Activated CD8-positive, alpha-beta T cell treated with anti-CD3 and anti-CD28 coated beads, Interleukin-2, amount 10 ng/mL, durations not matched to agents 7 days and 5 days (primary cell): ENCODE measurements at places on chromosomes 5 and 9.

GRCh38 chr5:142840575-142840974 is 70.4 kb downstream of the ARHGAP26 start:
- H3K4me3 ChIP-seq: no peak overlapping the region
- peaks cover 26% of the 10 kb centered on the region for H3K4me1 ChIP-seq
- no peaks in the 10 kb centered on the region for H3K27me3 ChIP-seq
- no peaks in the 10 kb centered on the region for H3K36me3 ChIP-seq

GRCh38 chr5:26921439-26921838 is 116.9 kb downstream of the CDH9 start:
- H3K4me1 ChIP-seq: no peaks in the 10 kb centered on the region
- H3K27ac ChIP-seq: no peak overlapping the region
- no peak overlapping the region for H3K4me3 ChIP-seq
- no peaks in the 10 kb centered on the region for H3K36me3 ChIP-seq

GRCh38 chr9:96725576-96725975 is 52.3 kb downstream of the ZNF510 start:
- no peaks in the 10 kb centered on the region for H3K4me1 ChIP-seq
- no peaks in the 10 kb centered on the region for H3K36me3 ChIP-seq
- H3K27ac ChIP-seq: no peak overlapping the region

DNA sequence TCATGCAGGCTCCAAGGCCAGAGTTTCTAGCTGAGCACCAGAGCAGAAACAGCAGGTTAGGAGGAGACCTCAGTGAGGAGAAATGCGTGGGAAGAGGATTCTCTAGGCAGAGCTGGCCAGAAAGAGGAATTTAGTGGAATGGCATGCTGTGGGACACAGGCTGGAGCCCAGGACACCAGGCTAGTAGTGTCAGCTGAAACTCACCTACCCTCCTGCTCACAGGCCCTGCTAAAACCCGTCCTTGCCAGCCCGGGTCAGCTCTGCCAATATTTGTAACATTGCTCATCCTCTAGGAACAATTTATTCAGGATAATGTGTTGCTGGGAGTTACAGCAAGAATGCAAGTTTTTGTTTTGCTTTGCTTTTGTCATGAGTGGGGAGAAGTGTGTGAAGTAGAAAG is 40.2 kb upstream of the AGXT2 start:
- H3K27me3 ChIP-seq: peaks cover 6% of the 10 kb centered on the region
- H3K36me3 ChIP-seq: no peaks in the 10 kb centered on the region
- no peak overlapping the region for H3K27ac ChIP-seq
- no peak for DNase-seq
- H3K4me3 ChIP-seq: no peak overlapping the region

DNA sequence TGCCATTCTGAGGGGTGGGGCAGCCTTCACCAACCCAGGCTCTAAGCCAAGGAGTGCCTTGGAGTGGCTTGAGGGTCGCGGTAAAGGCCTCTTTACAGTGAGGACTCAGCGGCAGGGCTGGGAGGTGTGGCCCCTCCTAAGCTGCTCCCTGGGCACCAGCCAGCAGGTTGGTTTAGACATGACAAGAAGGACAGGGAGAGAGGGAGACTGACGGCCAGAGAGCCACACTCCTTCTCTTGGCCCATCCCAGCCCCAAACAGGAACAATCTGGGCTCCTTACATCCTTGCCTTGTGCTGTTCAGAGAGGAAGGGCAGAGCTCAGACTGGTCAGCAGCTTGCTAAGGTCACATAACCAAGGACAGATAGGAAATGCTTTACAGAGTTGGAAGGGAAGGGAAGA is 94.5 kb downstream of the LMX1B start:
- H3K27me3 ChIP-seq: peaks cover 16% of the 10 kb centered on the region
- DNase-seq: peak; percentile 16
- no peak overlapping the region for H3K27ac ChIP-seq
- peaks cover 19% of the 10 kb centered on the region for H3K4me1 ChIP-seq
- H3K36me3 ChIP-seq: no peaks in the 10 kb centered on the region

DNA sequence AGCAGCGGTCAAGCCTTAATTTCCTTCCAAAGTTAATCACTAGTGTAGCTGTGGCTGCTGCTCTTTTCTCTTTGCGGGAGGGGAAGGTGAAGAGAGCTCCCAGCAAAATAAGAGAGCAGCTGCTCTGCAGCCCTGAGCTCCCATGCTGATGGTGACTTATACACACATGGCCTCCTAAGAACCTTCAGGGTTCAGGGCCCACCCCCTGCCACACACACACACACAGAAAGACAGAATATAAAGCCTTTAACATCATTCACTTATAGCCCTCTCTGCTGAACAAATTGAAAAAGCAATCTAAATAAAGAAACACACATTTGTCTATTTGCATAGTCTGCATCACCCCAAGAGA is 43.6 kb downstream of the GAS1 start:
- DNase-seq: no peak
- H3K27ac ChIP-seq: no peak overlapping the region
- no peak overlapping the region for H3K4me3 ChIP-seq
- peaks cover 34% of the 10 kb centered on the region for H3K27me3 ChIP-seq
- H3K36me3 ChIP-seq: no peaks in the 10 kb centered on the region
- H3K4me1 ChIP-seq: no peaks in the 10 kb centered on the region

DNA sequence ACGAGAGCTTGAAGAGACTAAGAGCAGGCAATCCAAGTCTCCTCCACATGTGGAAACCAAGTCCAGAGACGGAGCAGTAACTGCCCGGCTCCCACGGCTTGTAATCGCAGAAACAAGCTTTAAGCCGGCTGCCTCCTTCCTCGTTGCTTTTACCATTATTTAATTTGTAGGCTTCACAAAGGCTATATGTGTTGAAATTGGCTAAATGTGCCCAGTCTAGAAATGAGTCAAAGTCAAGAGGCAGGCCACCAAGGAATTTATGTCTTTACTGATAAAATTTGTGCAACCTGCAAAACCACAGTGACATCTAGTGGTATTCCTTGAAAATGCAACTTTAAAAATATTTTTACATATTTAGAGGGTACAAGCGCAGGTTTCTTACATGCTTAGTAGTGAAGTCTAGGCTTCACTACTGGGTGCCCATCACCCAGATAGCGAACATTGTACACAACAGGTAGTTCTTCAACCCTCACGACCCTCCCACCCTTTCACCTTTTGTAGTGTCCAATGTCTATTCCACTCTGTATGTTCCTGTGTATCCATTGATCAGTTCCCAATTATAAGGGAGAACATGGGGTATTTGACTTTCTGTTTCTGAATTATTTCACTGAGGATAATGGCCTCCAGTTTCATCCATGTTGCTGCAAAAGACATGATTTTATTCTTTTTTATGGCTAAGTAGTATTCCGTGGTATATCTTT is 33.5 kb upstream of the EBF1 start:
- peaks cover 7% of the 10 kb centered on the region for H3K27me3 ChIP-seq
- no peaks in the 10 kb centered on the region for H3K36me3 ChIP-seq
- no peak for DNase-seq
- no peak overlapping the region for H3K4me3 ChIP-seq
- H3K4me1 ChIP-seq: no peaks in the 10 kb centered on the region
- no peak overlapping the region for H3K27ac ChIP-seq

GRCh38 chr5:108639366-108639765 is 108.3 kb upstream of the FER start:
- H3K4me3 ChIP-seq: no peak overlapping the region
- H3K27me3 ChIP-seq: peaks cover 7% of the 10 kb centered on the region
- no peak overlapping the region for H3K27ac ChIP-seq

DNA sequence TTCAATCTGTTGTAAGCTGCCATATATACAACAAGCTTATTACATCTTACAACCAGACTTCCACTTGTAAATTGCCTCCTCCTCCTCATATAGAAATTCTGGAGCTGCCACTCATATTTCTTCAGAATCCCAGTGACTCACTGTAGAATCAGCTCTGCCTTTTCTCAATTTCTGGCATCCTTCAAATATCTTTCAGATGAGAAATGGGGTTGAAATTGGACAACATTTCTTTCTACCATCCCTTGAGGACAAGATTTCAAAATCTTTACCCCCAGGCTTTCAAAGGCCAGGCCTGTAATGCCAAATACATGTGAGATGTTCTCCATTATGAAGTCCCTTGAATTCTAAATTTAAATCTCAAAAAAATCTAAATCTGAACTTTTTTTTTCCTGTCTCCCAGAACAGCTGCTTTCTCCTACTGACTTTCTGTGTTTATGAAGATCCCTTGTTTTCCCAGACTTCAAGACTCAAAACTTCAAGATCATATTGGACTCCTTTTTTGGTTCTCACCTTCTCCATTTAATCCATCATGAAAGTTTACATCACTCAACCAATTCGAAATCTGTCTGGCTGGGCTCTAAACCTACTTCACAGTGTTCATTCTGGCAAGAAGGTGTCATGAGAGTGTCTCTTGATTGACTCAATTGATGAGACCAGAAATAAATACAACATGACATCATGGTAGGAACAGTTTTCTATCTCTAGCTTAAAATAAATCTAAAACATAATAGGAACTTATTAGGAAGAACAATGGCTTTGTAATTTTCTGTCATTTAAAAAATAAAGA is 109.8 kb downstream of the HMHB1 start:
- H3K27me3 ChIP-seq: peaks cover 5% of the 10 kb centered on the region
- peaks cover 8% of the 10 kb centered on the region for H3K4me1 ChIP-seq

DNA sequence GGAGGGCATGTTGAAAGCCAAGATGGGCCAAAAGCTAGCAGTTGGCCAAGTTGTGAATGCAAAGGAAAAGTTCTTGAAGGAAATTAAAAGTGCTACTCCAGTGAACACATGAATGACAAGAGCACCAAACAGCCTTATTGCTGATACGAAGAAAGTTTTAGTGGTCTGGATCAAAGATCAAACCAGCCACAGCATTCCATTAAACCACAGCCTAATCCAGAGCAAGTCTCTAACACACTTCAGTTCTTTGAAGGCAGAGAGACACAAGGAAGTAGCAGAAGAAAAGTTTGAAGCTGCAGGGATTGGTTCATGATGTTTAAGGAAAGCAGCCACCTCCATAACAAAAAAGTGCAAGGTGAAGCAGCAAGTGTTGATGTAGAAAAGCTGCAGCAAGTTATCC is 71.6 kb downstream of the ERCC6L2 start:
- no peaks in the 10 kb centered on the region for H3K27me3 ChIP-seq
- DNase-seq: no peak

GRCh38 chr5:57194653-57195052 is 20.8 kb downstream of the GPBP1 start:
- peaks cover 62% of the 10 kb centered on the region for H3K4me1 ChIP-seq
- no peak for DNase-seq
- no peaks in the 10 kb centered on the region for H3K27me3 ChIP-seq
- no peak overlapping the region for H3K4me3 ChIP-seq
- peaks cover 51% of the 10 kb centered on the region for H3K36me3 ChIP-seq

GRCh38 chr5:137847687-137848086 is 20.0 kb upstream of the MYOT start:
- no peak overlapping the region for H3K4me3 ChIP-seq
- no peak overlapping the region for H3K27ac ChIP-seq
- DNase-seq: no peak
- peaks cover 2% of the 10 kb centered on the region for H3K4me1 ChIP-seq

DNA sequence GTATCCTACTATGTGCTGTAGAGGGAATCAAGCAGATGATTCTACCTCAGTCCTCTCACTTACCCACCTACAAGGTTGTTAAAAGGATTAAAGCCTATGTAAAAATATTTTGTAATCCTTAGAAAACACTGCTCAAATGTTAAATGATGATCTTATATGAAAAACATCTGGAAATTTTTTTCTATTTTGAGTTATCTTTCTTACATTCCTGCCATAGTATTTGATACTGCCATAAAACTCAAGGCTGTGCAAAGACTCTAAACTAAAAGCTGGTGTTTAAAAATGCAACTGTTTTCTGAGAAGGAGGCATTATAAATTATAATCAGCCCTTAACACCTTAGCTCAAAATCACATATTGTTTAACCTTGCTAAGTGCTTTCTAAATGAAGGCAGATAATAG is 474.2 kb downstream of the PRELID2 start:
- no peaks in the 10 kb centered on the region for H3K27me3 ChIP-seq
- no peaks in the 10 kb centered on the region for H3K36me3 ChIP-seq
- no peaks in the 10 kb centered on the region for H3K4me1 ChIP-seq
- no peak for DNase-seq
- no peak overlapping the region for H3K4me3 ChIP-seq

GRCh38 chr9:16712787-16713186 is 157.7 kb downstream of the BNC2 start:
- H3K4me3 ChIP-seq: no peak overlapping the region
- H3K27me3 ChIP-seq: no peaks in the 10 kb centered on the region
- no peaks in the 10 kb centered on the region for H3K4me1 ChIP-seq
- no peak overlapping the region for H3K27ac ChIP-seq
- no peaks in the 10 kb centered on the region for H3K36me3 ChIP-seq
- DNase-seq: no peak

DNA sequence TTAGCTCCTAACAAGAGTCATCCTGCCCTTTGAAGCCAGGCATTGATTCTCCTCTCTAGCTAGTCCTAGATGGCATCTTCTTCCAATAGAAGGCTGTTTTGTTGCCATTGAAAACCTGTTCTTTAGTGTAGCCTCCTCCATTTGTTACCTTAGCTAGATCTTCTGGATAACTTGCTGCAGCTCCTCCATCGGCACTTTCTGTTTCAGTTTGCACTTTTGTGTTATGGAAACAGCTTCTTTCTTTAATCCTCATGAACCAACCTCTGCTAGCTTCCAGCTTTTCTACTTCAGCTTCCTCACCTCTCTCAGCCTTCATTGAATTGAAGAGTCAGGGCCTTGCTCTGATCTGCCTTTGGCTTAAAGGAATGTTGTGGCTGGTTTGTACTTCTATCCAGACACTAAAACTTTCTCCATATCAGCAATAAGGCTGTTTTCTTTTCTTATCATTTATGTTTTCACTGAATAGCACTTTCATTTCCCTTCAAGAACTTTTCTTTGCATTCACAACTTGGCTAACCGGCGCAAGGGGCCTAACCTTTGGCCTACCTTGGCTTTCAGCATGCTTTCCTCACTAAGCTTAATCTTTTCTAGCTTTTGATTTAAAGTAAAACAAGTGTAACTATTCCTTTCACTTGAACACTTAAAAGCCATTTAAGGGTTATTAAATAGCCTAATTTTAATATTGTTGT is 166.5 kb upstream of the SLC12A2 start:
- peaks cover 9% of the 10 kb centered on the region for H3K4me1 ChIP-seq
- no peaks in the 10 kb centered on the region for H3K36me3 ChIP-seq
- DNase-seq: no peak
- peaks cover 3% of the 10 kb centered on the region for H3K27me3 ChIP-seq

- DNase-seq: no peak
- H3K27ac ChIP-seq: no peak overlapping the region
- H3K4me1 ChIP-seq: no peaks in the 10 kb centered on the region
- H3K4me3 ChIP-seq: no peak overlapping the region
- H3K27me3 ChIP-seq: peaks cover 3% of the 10 kb centered on the region
- H3K36me3 ChIP-seq: no peaks in the 10 kb centered on the region
These were observed 149.5 kb downstream of the BAAT start for GRCh38 chr9:101235105-101235866.

DNA sequence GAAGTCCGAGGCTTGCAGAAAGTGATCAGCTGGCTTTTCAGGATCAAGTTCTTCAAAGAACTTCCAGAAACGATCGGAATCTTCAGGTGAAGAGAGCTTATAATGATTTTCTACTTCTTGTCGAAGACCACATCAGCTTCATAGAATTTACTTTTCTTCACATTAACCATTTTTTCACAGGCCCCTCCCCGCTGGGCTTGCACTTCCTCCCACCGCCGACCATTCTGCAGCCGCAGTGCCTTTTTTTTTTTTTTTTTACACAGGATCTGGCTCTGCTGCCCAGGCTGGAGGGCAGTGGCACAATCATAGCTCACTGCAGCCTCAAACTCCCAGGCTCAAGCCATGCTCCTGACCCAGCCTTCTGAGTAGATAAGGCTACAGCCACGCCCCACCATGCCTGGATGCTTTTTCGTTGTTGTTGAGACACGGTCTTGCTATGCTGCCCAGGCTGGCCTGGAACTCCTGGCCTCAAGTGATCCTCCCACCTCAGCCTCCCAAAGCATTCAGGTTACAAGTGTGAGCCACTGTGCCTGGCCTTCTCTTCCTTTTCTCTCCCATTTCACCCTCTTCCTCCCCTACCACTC is 15.3 kb upstream of the RNF130 start:
- no peak overlapping the region for H3K27ac ChIP-seq
- H3K27me3 ChIP-seq: peaks cover 17% of the 10 kb centered on the region
- DNase-seq: no peak
- H3K36me3 ChIP-seq: no peaks in the 10 kb centered on the region
